ENCODE measurements at places on chromosomes 6 and 20.

GRCh38 chr20:54657268-54657826, 182.0 kb downstream of the DOK5 start:
- no peak for DNase-seq

- DNase-seq, result no peak
These were observed 129.2 kb upstream of the SNX9 start for GRCh38 chr6:157693867-157694266.

- DNase-seq, result no peak
These were observed 2.3 kb downstream of the FAM184A start for GRCh38 chr6:119076173-119076572.

DNA sequence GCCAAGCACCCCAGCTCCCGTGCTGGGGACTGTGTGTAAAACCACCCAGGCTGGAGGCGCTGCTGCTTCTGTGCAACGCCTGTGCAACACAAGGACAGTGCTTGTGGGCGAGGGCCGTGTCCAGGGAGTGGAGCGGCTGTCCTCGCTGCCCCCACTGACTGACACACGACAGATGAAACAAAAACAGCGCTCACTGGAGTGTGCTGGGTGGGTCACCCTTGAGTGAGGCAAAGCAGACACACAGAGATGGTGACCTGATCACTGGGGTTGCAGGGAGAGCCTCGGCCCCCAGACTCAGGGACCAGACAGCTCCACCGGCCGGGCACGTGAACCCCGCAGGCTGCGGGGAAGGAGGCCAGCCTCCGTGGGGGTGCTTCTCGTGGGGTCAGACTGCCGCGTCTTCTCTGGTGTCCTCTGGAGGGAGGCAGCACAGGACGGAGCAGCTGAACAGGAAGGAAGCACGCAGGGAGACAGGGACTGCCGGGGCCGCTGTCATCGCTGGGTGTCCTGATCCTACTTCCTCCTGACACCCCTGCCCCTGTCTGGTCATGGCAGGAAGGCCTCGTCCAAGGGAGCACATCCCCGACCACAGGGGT, 75.9 kb upstream of the CST7 start:
- DNase-seq, result no peak

DNA sequence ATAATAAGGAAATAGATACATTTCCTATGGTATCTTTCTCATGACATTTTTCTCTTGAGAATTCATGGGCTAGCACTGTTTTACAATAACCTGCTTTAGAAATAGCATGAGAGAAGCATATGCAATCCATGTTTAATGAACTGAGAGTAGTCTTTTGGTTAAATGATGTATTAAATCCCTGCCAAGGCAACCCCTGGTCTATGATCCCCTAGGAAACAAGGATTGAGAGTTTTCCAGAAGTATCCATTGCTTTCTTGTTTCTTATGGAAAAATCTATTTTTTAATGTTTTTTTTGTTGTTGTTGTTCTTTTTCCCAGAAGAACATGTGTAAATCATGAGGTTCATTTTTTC, 390.5 kb upstream of the HSF2 start:
- no peak for DNase-seq

- no peak for DNase-seq
These were observed 301.8 kb downstream of the TBC1D7 start for GRCh38 chr6:13026557-13026956.

DNA sequence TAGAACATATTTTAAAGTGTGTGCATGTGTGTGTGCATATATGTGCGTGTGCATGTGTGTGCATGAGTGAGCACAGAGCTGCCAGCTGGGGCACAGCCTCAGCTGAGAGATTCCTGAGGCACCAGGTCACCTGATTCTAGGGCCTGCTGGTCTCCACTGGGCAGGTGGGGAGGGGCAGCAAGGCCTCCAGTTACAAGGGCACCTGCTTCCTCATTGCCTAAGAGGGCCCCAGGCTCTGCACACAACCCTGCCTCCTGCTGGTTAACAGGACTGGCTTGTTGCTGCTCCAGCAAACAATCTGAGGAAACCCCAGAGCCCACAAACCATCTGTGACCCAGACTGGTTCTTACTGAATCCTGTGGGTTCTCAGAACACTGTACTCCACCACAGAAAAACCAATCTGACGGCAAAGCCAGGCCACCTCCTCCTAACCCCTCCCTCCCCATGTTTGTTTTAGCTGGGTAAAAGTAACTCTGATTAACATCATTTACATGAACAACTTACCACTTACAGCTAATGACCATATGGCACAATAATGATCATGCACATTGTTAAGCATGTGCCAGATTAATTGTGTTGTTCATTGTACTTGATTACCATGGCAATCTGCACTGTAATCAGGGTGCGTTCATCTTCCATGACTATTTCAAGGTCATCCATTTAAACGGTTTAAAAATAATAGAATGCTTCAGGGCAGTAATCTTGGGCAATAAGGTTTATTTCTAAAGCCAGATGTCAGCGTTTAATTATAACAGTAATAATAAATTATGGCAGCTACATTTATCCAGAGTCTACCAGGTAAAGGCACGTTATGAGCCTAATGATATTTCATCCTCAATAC, 23.1 kb upstream of the UBE2J1 start:
- peak; percentile 83 for DNase-seq

GRCh38 chr6:126173265-126173664, 166.7 kb upstream of the CENPW start:
- no peak for DNase-seq

DNA sequence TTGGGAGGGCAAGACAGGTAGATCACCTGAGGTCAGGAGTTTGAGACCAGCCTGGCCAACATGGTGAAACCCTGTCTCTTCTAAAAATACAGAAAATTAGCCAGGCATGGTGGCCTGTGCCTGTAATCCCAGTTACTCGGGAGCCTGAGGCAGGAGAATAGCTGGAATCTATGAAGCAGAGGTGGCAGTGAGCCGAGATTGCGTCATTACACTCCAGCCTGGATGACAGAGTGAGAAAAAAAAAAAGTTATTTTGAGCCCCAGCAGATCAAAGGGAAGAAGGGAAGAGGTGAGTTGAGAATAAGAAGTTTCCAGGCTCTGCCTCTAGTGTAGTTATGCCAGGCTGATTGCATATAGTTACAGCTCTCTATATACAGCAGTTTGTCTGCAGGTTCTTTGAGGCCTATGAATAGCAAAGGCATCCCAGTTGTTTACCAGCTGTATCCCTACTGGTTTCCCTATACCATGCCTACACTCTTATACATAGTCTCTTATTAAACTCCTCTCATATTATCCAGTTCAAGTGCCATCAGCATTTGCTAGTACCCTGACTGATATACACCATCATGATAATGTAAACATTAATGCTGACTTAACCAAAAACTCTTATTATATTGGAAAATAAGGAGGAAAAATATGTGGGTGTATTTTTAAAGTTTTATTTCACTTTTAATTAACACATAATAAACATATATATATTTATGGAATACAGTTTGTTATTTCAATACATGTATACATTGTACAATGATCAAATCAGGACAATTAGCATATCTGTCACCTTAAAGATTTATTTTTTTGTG, 823.6 kb upstream of the ADGRB3 start:
- DNase-seq, result no peak

- no peak for DNase-seq
These were observed 144.9 kb downstream of the LPA start for GRCh38 chr6:160519133-160519532.

DNA sequence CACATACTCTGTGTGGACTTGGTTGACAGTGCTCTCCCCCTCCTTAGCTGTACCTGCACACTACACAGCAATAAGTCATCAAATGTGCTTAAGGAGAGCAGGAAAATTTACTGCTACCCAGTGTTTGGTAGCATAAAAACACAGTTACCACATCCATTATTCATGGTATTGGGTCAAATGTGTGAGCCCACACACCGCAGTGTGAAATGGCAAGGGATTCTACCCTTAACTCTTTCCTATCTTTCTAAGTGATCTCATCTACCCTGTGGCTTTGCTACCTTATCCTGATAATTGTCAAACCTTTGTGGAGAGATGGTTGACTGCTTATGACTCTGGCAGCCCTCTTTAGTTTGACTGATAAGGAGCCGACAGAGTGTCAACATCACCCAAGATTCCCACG, 47.6 kb downstream of the STX11 start:
- DNase-seq, result no peak
